Skeletal muscle cell (primary cell): ENCODE measurements at places on chromosomes 13 and 19.

GRCh38 chr19:48196933-48197665 is 26.6 kb downstream of the ZSWIM9 start:
- no peak for DNase-seq

- DNase-seq, result peak; percentile 68
Measured at GRCh38 chr19:9934132-9934950, 2.0 kb downstream of the OLFM2 start.

DNA sequence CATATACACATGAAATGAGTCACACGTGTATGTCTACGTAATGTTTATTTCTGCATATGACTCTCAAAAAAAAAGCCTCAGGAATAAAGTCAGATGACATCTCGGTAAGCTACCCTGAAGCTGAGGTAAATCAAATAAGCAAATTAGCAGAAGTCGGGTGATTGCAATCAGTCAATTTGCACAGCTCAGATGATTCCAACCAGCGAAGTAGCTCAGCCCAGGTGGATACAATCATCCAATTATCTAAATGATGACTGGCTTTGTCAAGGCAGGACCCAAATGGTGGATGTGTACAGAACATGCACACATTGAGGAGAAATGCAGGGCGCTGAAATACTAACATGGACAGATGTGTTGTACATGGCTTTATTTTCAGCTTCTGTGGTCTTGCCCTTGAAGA is 148.5 kb downstream of the ZNF486 start:
- DNase-seq, result no peak

GRCh38 chr13:109802936-109803335 is 16.6 kb upstream of the IRS2 start:
- DNase-seq, result no peak

DNA sequence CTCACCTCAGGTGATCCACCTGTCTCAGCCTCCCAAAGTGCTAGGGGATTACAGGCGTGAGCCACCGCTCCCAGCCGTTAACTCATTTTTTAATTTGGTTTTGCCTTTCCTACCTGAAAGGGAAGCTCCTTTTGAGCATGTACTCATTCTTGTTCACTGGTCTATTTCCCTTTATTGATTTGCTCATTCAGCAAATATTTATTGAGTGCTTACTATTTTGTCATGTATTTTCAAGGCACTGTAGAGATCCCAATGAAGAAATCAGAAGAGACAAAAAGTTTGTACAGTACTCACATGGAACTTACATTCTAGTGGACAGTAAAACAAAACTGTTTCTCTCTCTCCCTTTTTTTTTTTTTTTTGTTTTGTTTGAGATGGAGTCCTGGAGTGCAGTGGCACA is 13.8 kb downstream of the SPACA6 start:
- DNase-seq, result no peak

DNA sequence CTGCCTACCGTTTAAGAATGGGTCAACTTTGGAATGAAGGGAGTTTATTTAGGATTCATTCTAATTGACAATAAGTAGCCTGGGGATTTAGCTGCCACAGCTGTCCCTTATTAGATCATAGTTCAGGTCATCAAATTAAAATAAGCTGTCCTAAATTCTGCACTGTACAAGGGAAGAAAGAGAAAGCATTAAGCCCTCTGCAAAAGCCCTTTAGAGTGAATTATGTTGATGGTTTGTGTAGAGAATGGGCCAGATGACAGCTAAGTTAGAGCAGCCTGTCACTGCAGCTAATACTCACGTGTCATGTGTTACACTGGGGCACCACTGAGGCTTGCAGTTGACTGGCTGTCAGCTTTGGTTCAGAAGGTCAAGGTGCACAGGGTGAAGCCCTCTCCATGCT is 737.1 kb upstream of the SLC10A2 start:
- DNase-seq, result no peak

GRCh38 chr19:40421993-40422747 is 3.6 kb downstream of the SERTAD1 start:
- no peak for DNase-seq

GRCh38 chr13:49933511-49933910 is 2.6 kb downstream of the SPRYD7 start:
- DNase-seq, result no peak

DNA sequence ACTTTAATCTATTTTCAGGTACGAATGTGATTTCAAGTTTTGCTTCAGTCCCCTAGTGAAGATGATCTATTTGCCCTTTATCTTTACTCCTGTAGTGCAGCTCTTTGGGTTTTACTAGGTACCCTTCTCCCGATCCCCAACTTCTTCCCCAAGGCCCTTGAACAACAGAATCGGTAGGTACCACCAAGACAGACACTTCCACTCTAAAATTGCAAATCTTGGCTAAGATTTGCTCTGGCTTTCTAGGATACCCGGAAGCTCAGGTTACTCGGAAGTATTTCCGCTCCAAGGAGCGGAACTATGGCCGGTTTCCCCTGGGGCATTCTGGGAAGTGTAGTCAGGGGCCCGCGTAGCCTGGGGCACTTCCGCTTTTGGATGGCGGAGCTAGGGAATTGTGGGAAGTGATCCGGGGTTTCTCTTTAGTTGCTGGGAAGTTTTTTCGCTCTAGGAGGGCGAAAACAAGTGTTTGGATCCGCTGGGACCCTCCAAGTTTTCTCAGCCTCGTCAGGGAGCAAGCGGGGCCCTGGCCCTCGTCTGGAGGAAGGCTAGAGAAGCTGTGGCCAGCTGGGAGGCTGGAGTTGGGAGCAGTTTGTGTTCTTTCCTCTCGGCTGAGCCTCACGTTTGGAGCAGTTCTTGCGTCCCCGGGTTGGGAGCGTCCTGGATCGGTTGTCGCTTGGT is 5.1 kb upstream of the ZNF227 start:
- peak; percentile 69 for DNase-seq

GRCh38 chr13:27921421-27921960 is 1.7 kb downstream of the PDX1 start:
- DNase-seq, result no peak

GRCh38 chr19:29815231-29815630 is 3.4 kb downstream of the CCNE1 start:
- DNase-seq, result no peak

GRCh38 chr13:112887151-112887550 is 81.9 kb upstream of the MCF2L start:
- no peak for DNase-seq

DNA sequence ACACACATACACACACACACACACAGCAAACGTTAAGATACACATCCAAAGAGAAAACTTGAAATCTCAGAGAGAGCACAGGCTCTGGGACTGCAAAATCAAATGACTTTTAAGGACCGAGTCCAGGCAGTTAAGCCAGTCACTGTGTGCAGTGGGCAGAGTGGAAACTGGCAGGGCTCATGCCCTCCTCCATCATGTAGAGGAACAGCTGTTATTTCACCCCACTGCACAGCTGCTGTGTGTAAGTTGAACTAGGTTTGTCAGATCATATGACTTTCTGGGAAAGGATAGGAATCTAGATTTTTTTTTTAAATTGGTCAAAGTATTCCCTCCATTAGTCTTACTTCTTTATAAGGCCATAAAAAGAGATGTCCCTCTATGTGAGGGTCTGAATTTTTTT is 1002.1 kb downstream of the UQCRFS1 start:
- DNase-seq, result no peak

- no peak for DNase-seq
Measured at GRCh38 chr19:5738423-5738822, 18.0 kb downstream of the CATSPERD start.

- no peak for DNase-seq
Measured at GRCh38 chr13:99307247-99307646, at the start of gene GPR183. Gene GPR183 (minus strand): TSS chr13:99307399. CDS start chr13:99296145, 11,254 bp downstream.

DNA sequence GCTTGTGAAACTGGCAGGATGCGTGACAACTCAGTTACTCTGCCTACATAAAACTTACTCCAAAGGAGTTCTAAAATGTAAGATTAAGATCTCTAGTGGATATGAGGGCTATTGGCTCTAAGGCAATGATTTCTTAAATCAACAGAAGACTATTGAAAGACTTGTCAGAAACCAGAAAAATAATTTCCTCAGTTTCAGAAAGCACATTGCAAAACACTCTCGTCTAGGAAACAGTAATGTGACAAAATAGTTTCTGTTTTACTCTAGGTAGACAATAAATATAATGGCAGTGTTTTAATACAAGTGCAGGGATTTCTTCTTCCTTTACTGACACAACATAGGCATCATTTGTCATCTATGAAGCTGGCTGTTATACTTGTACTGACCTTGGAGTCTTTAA is 230.1 kb downstream of the KCTD12 start:
- no peak for DNase-seq

- DNase-seq, result no peak
Measured at GRCh38 chr13:37288057-37288720, 182.7 kb upstream of the CSNK1A1L start.

DNA sequence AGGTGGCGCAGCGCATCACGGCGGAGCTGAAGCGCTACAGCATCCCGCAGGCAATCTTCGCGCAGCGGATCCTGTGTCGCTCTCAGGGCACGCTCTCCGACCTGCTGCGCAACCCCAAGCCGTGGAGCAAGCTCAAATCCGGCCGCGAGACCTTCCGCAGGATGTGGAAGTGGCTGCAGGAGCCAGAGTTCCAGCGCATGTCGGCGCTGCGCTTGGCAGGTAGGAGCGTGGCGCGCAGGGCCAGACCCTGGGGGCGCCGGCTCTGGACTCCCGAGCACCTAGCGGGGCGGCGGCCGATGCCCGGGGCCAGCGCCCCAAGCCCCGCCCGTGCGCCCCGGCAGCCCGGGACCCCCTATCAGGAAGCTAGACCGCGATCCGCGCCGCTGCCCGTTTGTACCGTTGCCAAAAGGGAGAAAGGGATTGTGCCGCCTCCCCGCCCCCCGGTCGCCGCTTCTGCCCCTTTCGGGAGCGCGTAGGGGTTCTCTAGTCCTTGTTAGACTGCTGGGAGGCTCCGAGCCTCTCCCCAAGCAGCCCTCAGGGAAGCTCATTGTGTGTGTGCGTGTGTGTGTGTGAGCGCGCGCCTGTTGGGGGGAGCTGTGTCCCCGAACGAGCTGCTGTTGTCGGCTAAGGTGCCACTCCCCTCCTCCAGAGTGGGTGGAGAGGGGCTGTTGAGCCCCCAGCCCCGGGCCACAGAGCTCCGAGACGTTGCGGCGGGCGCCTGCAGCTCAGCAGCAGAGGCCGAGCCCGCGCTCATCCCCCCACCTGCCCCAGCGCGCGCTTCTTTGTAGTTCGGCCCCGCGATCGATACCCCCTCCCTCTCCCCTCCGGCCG is 1.5 kb downstream of the ONECUT3 start:
- DNase-seq, result no peak

GRCh38 chr19:14906711-14907110 is 20.8 kb upstream of the OR7A17 start:
- no peak for DNase-seq
